Activated T-cell treated with anti-CD3 and anti-CD28 coated beads for 4 hours (primary cell): ENCODE measurements at places on chromosomes 6 and 20.
A peak's percentile ranks its signal among the peaks of the same experiment; 100 is the strongest.

DNA sequence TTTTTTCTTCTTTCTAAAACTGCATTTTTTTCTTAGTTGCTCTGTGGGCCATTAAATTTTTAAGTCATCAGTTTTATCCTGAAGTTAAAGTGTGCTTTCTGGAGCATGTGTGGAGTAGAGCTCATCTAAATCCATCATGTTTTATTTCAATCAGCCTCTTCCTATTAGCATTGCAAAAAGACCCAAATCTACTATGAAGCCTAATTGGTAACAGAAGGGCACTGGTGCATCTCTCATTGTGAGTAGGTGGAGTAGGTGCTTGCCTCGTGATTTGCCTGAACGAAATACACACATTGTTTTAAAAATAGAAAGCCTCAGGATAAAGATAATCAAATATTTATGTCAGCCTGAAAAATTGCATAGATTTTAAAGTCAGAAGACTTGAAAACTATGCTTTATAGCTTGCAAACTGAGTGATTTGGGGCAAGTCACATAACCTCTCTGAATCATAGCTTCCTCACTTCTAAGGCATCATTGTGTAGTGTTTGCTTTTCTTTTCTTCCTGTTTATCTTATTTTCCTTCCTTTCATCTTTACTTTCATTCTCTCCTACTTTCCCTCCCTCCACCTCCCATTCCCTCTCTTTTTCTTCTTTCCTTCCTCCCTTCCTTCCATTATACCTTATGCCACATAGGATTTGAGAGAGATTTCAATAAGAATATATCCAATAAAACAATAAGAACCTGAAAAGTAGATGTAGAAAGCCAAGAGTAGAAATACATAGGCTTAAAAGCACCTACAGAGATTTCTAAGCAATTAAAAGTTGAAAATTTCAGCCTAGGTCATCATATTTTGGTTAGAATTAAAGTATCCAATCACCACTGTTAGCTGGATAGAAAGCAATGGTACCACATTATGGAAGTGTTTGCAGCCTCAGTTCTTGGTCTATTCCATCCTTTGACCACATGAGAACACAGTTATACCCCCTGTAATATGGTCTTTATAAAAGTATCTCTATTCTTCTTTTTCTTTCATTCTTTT lies 49.6 kb upstream of the RNF146 start:
- no peak for DNase-seq

- peak; percentile 50 for DNase-seq
Measured at GRCh38 chr6:34189806-34190503, 44.1 kb upstream of the GRM4 start.

- DNase-seq: no peak
Measured at GRCh38 chr6:158322400-158322723, 10.1 kb downstream of the TULP4 start.

GRCh38 chr6:1910621-1911407 lies 301.1 kb downstream of the FOXC1 start:
- no peak for DNase-seq

GRCh38 chr20:23415959-23416583 lies 5.2 kb downstream of the NAPB start:
- no peak for DNase-seq

DNA sequence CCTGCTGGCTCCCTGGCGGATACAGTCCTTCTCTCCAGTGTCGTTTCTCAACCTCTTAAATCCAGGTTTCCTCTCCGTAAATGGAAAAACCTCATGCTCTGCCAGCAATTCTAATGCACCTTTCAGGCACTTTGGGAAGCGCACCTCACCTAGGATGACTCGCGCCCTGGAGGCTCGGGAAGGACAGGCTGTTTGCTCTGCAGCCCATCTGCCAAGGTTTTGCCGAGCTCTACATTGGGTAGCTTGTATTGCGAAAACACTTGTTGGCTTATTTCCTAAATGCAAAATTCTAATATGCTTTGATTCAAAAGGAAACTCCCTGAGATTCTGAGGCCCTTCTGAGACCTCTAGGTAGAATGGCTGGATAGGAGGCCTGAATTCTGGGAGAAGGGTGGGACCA lies 102.6 kb upstream of the MLN start:
- no peak for DNase-seq

- DNase-seq: no peak
Measured at GRCh38 chr6:43095939-43096338, 19.8 kb downstream of the PTK7 start.
